ENCODE measurements at places on chromosomes 5 and 9.
A peak's percentile ranks its signal among the peaks of the same experiment; 100 is the strongest.

DNA sequence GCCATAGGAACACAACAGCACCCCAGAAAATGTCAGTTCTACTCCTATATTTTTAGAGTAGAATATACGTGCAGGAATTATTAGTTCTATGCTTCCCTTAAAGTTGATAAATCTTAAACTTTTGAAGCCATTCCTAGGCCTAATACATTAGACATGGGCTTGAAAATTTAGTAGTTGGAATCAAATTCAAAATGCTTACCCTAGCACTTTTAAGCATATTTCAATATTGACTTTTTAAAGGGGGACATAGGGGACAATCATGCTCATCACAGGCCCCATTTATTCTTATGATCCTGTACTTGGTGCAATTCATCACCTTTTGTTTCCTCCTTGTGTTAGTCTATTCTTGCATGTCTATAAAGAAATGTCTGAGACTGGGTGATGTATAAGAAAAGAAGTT is 129.0 kb downstream of the FAM174A start:
- DNase-seq: no peak

DNA sequence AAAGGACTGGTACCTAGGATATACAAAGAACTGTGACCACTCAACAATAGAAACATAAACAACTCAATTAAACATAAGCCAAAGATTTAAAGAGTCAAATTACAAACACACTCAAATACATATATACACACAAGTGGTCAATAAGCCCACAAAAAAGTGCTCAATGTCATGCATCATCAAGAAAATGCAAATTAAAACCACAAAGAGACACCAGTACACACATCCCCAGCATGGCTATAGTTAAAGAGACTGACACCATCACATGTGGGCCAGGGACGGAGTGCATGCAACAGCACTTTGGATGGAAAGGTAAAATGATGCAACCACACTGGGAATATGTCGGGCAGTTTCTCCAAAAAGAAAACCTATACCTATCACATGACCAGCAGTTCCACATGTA is 89.7 kb downstream of the CAAP1 start:
- DNase-seq: no peak

- DNase-seq: no peak
Observed at GRCh38 chr9:127572961-127573721, 38.9 kb upstream of the STXBP1 start.

- peak; percentile 60 for DNase-seq
Observed at GRCh38 chr5:93800988-93801811, 59.8 kb upstream of the POU5F2 start.

GRCh38 chr9:76902395-76902794 is 3.5 kb downstream of the PRUNE2 start:
- DNase-seq: no peak

DNA sequence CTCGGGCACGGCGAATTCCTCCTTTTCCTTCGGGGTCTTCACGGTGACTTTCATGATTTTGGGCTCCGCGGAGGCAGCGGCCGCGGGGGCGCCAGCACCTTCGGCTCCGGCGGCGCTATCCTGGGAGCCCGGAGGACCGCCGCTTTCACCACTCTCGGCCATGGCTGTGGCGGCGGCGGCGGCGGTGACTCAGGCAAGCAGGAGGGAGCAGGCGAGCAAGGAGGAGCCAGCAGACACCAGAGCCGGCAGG is 315 bp downstream of the UBQLN1 start:
- no peak for DNase-seq

GRCh38 chr9:128629136-128629535 is 27.5 kb downstream of the DYNC2I2 start:
- no peak for DNase-seq

DNA sequence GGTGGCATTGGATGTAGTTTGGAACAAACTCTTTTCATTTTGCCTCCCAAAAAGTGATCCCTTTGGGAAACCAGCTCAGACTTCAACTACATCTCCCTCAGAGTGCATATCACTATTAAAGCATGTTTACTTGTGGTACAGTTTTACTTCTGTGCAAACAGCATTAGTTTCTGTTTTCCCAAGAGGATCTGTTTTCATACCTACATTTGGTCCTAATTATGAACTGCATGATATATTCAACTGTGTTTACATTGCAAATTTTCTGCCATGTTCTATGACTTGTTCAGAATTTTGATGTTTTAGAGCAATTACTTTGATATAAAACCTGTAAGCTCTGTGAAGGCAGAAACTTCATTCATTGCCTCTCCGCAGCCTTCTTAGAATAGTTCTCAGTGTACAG is 681.5 kb upstream of the ACO1 start:
- DNase-seq: no peak

DNA sequence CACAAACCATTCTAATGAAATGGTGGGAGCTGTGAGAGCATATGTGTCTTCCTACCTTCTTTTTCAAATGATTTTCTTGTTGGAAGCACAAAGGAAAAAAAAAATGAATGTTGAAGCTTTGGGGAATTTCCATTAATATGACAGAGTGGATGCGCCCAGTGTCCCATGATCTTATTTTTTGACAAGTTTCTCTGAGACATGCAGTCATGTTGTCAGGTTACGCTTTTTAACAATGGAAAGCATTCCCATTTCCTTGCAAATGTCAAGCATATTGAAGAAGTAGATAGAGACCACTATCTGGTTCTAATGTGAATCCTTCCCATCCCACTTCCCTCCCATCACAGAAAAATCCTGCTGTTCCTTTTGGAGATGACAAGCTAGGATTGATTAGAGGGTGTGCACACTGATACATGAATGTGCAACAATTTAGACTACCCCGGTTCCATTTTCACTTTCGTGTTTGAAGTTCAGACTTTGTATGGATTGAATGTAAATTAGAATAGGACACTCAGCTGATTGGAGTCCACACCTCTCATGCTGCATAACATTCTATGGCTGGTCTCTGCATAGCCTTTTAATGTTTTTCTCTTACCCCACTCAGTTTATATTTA is 919.4 kb downstream of the TLE4 start:
- DNase-seq: no peak

DNA sequence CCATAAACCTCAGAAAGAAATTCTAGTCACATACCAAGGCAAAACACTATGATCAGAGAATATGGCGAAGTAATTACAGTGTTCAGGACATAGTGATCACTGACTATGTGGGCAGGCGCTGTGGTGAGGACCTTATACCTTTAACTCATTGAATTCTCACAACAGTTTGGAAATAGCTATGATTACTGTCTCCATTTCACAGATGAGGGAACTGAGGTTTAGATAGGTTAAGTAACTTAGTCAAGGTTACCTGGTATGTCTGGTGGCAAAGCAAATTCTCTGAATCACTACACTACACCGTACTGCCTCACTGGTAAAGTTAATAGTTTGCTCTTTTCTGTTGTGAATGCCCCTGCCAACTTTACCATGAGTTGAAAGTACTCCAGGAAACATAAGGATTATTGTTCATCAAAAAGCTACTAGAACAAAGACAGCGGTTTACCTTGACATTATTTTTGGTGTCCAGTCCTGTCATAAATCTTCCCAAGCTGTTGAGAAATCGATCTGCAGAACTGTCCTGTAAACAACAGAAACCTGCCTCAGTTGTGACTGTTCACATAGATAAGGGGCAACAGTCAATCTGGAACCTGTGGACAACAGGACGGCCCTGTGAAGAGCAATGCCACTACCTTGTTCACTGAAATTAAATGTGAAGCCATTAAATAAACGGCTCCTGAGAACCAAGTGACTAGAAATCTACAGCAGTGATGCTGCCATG is 36.3 kb downstream of the NIPSNAP3B start:
- DNase-seq: no peak

DNA sequence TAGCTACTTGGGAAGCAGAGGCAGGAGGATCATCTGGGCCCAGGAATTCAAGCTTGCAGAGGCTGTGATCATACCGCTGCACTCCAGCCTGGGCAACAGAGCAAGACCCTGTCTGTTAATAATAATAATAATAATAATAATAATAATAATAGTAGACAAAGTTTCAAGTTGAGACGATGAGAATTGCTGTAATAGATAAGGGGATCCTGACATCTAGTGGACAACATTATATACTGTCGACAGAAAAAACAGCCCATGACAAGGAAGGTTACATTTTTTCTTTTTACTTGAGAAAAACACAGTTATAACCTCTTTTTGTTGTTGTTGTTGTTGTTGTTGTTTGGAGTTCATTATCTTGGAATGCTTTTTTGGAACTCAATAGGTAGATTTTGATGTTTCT is 35.3 kb downstream of the NDFIP1 start:
- DNase-seq: peak; percentile 58

DNA sequence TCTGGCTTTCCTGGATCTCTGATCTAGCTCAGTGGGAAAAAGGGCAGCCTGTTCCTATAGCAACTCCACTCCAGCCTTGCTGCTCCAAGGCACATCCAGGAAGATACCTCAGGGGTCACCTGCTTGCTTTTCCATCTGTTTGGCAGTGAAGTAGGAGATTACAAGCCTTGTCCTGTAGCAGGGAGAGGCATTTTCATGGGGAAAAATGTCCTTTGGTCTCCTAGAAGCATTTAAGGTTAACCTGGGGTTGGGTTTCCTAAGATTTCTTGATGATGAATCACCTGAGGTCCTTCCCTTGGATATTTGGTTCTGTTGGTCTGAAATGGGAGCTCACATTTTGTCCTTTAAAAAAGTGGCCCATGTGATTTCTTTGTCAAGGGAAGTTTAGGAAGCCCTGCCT is 1.5 kb upstream of the TMEM174 start:
- DNase-seq: no peak

DNA sequence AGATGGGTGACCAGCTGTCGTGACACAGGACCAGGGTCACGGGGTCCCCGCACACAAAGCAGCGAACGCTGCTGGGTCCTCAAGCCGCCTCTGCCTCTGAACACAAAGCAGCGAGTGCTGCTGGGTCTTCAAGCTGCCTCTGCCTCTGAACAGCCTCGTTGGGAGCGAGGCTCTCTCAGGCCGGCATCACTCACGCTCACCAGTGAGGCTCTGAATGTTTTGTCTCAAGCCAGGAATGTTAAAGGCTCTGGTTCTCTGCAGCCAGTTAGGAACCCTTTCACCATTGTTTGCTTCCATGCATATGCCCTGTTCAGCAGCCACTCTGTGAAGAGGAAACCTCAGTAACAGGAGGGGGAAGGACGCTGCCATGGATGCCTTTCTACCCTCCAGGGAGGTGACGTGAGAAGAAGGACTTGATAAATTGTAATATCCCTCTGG is 82.7 kb upstream of the TAF11L2 start:
- no peak for DNase-seq

GRCh38 chr5:61941637-61942036 is 364.4 kb upstream of the KIF2A start:
- no peak for DNase-seq

DNA sequence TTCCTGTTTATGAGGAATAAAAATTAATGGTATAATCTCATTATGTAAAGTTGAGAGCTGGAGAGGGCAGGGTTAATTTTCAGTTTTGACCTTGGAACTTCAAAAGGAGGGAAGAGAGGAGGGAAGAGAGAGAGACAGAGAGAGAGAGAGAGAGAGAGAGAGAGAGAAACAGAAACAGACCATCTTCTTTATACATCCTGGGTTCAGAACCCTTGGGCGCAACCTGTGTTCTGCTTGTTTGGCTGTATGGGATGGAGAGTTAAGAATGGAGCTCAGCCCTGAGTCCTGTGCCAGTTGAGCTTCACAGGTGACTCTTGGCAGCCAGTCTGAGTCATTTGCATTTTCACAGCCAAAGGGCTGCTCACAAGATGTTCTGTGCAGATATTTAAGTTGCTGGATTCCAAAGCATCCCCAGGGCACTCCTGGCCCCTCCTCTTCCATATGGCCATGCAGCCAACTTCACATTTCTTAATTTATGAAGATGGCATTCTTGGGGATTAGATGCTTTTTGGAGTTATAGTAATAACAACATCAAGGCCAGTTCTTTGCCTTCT is 143.5 kb downstream of the CARTPT start:
- DNase-seq: no peak

- no peak for DNase-seq
Observed at GRCh38 chr5:172721455-172722326, 49.3 kb downstream of the DUSP1 start.

GRCh38 chr5:53089481-53089991 is 20.0 kb downstream of the MOCS2 start:
- peak; percentile 21 for DNase-seq

DNA sequence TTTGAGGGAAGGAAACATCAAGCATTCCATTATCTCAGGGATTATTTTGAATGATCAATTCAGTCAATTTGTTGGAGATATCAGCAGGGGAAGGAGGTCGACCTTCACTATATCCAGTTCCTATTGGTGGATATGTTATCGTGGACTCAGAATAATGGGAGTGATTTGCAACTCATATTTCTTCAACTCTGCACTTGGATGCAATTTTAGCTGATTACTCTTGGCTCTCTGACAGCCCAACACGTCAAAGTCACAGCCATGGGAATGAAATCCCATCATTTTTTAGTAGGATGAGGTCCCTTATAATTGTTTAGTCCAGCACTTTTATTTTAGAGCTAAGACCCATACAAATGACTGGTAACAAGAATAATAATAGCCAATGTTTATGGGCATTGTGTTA is 371.8 kb upstream of the RPS23 start:
- no peak for DNase-seq

DNA sequence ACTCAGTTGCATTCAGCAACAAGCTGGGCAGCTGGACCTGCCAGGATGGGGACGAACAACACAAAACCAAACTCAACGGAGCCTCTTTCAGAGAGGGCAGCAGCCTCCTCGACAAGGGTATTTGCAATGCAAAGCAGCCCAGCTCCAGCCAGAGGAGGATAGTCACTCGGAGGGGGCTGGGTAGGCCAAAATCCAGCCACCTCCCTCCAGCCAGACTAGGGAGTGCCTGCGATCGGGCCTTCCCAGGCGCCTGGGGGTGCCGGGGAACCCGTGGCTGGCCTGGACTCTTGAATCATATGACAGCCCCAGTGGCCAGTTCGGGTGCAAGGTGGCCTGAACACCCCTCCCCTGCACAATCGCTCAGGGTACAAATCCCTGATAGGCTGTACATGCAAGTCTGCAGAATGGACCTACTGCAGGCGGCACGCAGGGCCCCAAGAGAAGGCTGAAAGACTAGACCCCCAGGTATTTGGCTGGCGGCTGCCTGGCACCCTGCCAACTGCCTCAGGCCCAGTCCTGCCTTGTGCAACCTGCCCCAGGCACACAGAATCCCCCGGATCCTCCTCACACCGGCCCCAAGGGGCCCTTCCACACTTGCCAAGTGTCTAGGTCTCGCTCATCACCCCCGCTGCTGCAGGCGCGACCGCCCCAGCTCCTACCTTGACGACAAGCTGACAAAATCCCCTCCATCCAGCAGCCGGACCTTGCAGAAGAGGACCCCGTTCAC is 1.3 kb downstream of the EEIG1 start:
- no peak for DNase-seq
